ENCODE measurements at places on chromosomes 6 and 20.

GRCh38 chr6:144647971-144648651, 363.0 kb downstream of the UTRN start:
- DNase-seq: no peak
- H3K4me1 ChIP-seq: no peaks in the 10 kb centered on the region
- no peaks in the 10 kb centered on the region for H3K36me3 ChIP-seq
- no peaks in the 10 kb centered on the region for H3K27me3 ChIP-seq

DNA sequence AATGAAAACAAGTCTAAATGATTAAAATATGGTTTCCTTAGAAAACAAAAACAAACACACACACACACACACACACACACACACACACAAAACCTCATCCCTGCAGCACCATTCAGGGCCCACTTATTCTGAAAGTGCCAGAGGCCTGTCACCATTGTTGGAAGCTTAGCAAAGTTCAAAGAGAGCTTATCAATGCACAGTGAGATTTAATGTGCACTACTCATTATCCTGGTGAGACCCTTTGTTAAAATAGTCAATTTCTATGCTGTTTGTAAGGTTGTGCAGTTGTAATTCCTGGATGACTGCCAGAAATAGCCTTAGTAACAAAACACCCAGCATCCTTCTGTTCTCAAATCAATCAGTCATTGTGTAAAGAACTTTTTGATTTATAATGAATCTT, 482.9 kb downstream of the GRIK2 start:
- no peaks in the 10 kb centered on the region for H3K36me3 ChIP-seq
- no peak overlapping the region for H3K4me3 ChIP-seq
- no peak for DNase-seq
- H3K27me3 ChIP-seq: no peaks in the 10 kb centered on the region
- H3K27ac ChIP-seq: no peak overlapping the region

DNA sequence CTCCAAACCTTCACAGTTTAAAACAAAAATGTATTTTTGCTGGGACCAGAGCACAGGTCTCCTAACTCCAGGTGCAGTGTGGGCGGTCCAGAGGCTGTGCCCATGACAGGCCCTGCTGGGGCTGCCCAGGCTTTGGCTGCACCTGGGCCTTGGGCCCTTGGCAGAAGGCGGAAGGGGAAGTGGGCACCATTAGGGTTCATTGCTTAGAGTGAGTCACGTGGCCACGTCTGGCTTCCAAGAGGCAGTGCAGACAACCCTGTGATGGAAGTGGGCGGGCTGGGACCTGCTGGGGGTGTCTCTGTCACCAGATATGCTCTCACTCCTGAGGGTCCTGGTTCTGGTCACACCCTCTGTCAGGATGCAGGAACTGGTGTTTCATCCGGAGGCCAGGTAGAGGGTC, 302.2 kb downstream of the QKI start:
- DNase-seq: no peak
- H3K4me1 ChIP-seq: no peaks in the 10 kb centered on the region
- H3K36me3 ChIP-seq: no peaks in the 10 kb centered on the region
- H3K27me3 ChIP-seq: peaks cover 85% of the 10 kb centered on the region

GRCh38 chr6:16635810-16636602, 125.3 kb downstream of the ATXN1 start:
- H3K4me1 ChIP-seq: peaks cover 28% of the 10 kb centered on the region
- no peaks in the 10 kb centered on the region for H3K36me3 ChIP-seq
- H3K27me3 ChIP-seq: no peaks in the 10 kb centered on the region
- peak; percentile 75 for DNase-seq

DNA sequence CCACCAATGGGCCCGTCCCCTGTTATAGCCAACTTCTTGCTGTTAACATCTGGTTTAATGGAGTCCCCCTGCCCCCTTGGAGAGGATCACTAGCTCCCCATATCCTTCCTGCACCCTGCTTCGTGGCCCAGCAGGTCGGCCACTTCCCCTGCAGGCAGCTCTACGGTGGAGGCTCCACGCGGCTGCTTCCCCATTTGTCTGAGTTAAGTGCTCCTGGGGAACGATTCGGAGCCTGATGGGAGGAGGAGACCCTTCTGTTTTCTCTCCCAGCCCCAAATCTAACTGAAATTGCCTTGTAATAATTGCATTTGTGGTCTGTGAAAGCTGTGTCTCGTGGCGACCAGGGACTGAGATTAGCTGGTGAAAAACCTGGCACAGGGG, 74.6 kb downstream of the SULF2 start:
- H3K4me1 ChIP-seq: no peaks in the 10 kb centered on the region
- H3K4me3 ChIP-seq: no peak overlapping the region
- no peaks in the 10 kb centered on the region for H3K27me3 ChIP-seq
- peaks cover 42% of the 10 kb centered on the region for H3K36me3 ChIP-seq

GRCh38 chr6:156701966-156702365, 75.2 kb upstream of the ARID1B start:
- no peaks in the 10 kb centered on the region for H3K36me3 ChIP-seq
- H3K4me1 ChIP-seq: 0 out of 2 replicates have a peak, but pooled peaks cover 11% of the 10 kb centered on the region
- H3K27ac ChIP-seq: no peak overlapping the region

- DNase-seq: peak; percentile 73
- H3K4me3 ChIP-seq: no peak overlapping the region
- H3K36me3 ChIP-seq: no peaks in the 10 kb centered on the region
- H3K27ac ChIP-seq: 0 out of 2 replicates have a peak overlapping the region, but pooled peaks have one; percentile 16
Measured at GRCh38 chr6:82017288-82017687, 230.3 kb downstream of the IBTK start.

GRCh38 chr6:134003542-134003951, 48.9 kb downstream of the SLC2A12 start:
- H3K4me1 ChIP-seq: peaks cover 50% of the 10 kb centered on the region
- no peaks in the 10 kb centered on the region for H3K36me3 ChIP-seq
- no peaks in the 10 kb centered on the region for H3K27me3 ChIP-seq
- H3K4me3 ChIP-seq: no peak overlapping the region
- no peak overlapping the region for H3K27ac ChIP-seq

DNA sequence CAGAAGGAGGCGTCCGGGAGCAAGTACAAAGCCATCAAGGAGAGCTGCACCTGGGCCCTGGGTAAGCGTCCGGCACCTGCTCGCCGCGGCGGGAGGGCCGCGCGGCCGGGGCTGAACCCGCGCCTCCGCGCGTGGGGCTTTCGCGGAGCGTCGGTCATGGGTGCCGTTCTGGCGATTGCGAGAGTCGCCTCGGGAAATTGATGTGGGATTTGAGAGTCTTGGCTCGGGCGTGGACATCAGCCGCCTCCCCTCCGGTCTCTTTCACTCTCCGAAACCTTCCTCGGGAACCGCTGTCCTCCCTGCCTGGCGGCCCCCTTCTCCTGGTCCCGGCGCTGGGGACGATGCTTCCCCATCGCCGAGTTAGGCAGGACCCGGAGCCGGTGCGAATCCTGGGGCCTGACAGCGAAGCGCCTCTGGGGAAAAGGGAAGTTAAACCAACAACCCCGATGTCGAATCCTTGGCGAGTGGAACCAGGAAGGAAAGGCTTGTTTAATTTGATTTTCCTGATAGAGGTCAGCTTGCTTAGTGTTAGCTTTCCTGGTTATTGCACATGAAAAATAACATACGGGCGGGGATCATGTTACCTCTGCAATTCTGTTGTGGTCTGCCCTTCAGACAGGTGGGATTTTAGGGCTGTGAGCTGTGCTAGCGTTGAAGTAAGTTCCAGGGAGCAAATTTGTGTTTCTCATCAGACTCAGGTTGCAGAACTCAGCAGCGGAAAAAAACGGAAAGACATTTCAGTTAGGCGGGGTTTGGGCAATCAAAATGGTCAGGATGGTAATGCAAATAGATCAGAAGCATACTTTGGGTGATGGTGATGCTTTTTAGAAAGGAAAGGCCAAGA, 594 bp downstream of the ARFGEF3 start:
- DNase-seq: peak; percentile 68
- peaks cover 24% of the 10 kb centered on the region for H3K4me1 ChIP-seq
- H3K27me3 ChIP-seq: no peaks in the 10 kb centered on the region
- no peaks in the 10 kb centered on the region for H3K36me3 ChIP-seq
- H3K27ac ChIP-seq: peak overlapping the region; percentile 52

DNA sequence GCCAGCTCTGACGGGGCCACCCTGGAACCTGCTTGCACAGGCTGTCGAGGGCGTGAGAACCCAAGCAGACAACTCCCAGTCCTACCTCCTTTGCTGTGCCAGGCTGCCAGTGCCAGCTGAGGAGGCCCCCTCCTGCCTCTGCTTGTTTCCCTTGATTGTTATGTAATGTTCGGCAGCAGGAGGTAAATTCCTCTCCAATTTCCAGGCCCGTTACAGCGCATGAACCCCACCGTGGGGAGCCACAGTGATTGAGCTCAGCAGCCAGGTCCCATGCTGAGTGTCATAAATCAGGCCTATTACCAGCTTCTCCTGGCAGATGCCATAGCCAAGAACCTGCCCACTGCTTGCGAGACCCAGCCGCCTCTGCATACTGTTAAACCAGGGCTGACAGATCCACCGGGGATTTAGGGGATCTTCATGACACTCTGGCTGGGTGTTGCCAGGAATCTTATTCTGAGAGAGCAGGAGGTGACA, 320.5 kb downstream of the DHX35 start:
- no peak for DNase-seq
- no peak overlapping the region for H3K4me3 ChIP-seq
- H3K27ac ChIP-seq: no peak overlapping the region
- no peaks in the 10 kb centered on the region for H3K4me1 ChIP-seq
- H3K27me3 ChIP-seq: peaks cover 29% of the 10 kb centered on the region
- no peaks in the 10 kb centered on the region for H3K36me3 ChIP-seq

- no peaks in the 10 kb centered on the region for H3K36me3 ChIP-seq
- H3K27ac ChIP-seq: no peak overlapping the region
- DNase-seq: no peak
Measured at GRCh38 chr6:144232176-144232831, 52.8 kb upstream of the UTRN start.

GRCh38 chr20:59518881-59519706, 85.2 kb upstream of the PHACTR3 start:
- H3K4me3 ChIP-seq: no peak overlapping the region
- no peak overlapping the region for H3K27ac ChIP-seq
- H3K4me1 ChIP-seq: no peaks in the 10 kb centered on the region

GRCh38 chr6:32175322-32175710, 568 bp downstream of the AGPAT1 start:
- no peaks in the 10 kb centered on the region for H3K36me3 ChIP-seq
- H3K27ac ChIP-seq: no peak overlapping the region
- no peaks in the 10 kb centered on the region for H3K27me3 ChIP-seq

- no peaks in the 10 kb centered on the region for H3K36me3 ChIP-seq
- H3K4me1 ChIP-seq: no peaks in the 10 kb centered on the region
- H3K27me3 ChIP-seq: no peaks in the 10 kb centered on the region
- no peak overlapping the region for H3K4me3 ChIP-seq
- no peak overlapping the region for H3K27ac ChIP-seq
Measured at GRCh38 chr20:36794116-36794474, 20.5 kb upstream of the DSN1 start.

DNA sequence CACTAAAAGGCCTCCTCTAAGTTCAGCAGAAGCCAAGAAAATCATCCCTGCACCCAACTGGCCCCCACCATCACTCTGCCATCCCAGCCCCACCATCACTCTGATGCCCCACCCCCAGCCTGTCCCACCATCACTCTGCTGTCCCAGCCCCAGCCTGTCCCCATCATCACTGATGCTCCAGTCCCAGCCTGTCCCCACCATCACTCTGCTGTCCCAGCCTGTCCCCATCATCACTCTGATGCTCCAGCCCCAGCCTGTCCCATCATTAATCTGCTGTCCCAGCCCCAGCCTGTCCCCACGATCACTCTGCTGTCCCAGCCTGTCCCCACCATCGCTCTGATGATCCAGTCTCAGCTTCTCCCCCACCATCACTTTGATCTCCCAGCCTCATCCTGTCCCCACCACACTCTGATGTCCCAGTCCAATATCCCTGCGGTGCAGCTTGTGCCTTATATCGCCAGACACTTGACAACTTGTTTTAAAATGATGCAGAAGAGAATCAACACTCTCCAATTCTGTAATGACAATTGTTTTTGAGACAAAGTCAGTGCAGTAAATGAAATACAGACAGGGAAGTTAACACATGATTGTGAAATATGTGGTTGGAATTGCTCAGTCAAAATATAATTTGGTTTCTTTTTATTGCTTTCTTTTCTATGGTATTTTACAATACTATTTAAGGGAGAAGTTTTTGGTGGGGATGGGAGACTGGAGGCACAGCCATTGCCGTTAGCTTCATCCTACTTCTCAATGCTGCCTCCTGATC, 100.8 kb downstream of the TNFAIP3 start:
- no peak overlapping the region for H3K27ac ChIP-seq
- DNase-seq: no peak
- no peaks in the 10 kb centered on the region for H3K36me3 ChIP-seq
- H3K4me3 ChIP-seq: no peak overlapping the region
- H3K27me3 ChIP-seq: no peaks in the 10 kb centered on the region
- peaks cover 17% of the 10 kb centered on the region for H3K4me1 ChIP-seq

GRCh38 chr20:6074145-6074561, 20.3 kb upstream of the LRRN4 start:
- no peak overlapping the region for H3K27ac ChIP-seq
- no peaks in the 10 kb centered on the region for H3K27me3 ChIP-seq
- DNase-seq: no peak
- H3K36me3 ChIP-seq: 0 out of 2 replicates have a peak, but pooled peaks cover 20% of the 10 kb centered on the region
- H3K4me3 ChIP-seq: no peak overlapping the region
- H3K4me1 ChIP-seq: no peaks in the 10 kb centered on the region

DNA sequence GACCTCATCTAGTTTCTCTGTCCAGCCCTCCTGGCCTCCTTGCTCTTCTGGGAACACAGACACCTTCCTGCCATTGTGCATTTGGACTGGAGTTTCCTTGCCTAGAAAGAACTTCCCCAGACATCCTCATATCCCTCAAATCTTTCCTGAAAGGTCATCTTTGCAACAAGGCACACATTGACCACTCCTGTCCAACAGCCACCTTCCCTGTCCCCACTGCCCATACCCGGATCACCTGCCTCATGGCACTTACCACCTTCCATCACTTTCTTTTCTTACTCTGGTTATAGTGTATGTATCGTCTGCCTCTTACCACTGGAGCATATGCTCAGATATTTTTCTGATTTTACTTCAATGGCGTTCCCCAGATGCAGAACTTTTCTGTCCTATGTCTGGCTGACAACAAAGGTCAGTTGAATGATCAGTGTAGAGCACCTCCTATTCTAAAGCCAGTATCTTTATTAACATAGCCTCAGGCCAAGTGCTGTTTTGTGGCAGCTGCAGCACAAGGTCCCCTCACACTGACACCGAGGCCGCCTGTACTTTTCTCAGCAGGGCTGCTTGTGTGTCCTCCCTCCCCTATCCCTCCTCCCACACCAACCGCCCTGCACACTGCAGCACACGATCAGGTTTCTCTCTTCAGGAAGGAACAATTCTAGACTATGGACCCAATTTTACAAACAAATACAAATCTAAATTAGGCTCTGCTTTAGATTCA, 4.1 kb downstream of the HLA-C start:
- H3K27ac ChIP-seq: no peak overlapping the region
- 0 out of 2 replicates have a peak, but pooled peaks cover 3% of the 10 kb centered on the region for H3K4me1 ChIP-seq
- no peaks in the 10 kb centered on the region for H3K27me3 ChIP-seq
- no peak overlapping the region for H3K4me3 ChIP-seq

DNA sequence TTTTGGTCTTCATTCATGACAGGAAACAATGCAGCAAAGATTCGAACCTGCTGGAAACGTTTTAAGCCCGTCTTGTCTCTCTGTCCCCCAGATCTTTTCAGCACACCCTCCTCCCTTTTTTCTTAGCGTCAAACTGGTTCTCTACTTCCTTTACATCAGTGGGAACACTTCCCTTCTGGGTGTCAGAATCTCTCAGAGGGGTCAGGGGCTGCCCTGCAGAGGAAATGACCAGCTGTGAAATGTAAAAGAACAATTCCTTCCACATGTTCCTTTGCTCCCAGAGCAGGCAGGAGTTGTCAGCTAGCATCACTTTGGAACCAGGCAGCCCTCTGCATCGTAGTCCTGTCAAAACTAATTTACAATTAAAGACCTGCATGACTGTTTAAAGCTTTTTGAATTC, 619.0 kb downstream of the TFAP2A start:
- H3K4me3 ChIP-seq: no peak overlapping the region
- DNase-seq: no peak
- no peak overlapping the region for H3K27ac ChIP-seq

GRCh38 chr6:150528648-150529285, 70.9 kb upstream of the PLEKHG1 start:
- no peak overlapping the region for H3K4me3 ChIP-seq
- DNase-seq: no peak
- peaks cover 16% of the 10 kb centered on the region for H3K4me1 ChIP-seq
